ENCODE measurements at places on chromosomes 12 and 14.

GRCh38 chr12:116498471-116498870, 60.7 kb upstream of the MAP1LC3B2 start:
- DNase-seq, result no peak

- DNase-seq, result no peak
These were observed 213.3 kb upstream of the CLEC14A start for GRCh38 chr14:38469156-38469555.

DNA sequence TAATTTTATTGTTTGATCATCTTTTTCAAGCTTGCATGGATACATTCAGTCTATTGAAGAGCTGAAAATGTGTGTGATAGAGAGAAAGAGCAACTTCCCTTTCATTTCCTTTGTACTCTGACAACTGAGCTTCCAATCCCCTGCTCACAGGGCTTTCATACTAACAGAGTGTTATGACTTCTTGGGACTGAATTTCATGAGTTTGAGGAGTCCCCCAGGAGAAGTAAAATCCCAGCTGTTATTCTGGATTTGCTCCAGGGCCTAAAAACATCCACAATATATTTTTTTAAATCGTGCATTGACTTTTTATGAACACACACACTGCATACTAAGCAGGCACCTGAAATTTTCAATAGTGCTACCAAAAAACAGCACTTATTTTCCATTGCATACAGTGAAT, 195.8 kb upstream of the CAND1 start:
- DNase-seq, result no peak

DNA sequence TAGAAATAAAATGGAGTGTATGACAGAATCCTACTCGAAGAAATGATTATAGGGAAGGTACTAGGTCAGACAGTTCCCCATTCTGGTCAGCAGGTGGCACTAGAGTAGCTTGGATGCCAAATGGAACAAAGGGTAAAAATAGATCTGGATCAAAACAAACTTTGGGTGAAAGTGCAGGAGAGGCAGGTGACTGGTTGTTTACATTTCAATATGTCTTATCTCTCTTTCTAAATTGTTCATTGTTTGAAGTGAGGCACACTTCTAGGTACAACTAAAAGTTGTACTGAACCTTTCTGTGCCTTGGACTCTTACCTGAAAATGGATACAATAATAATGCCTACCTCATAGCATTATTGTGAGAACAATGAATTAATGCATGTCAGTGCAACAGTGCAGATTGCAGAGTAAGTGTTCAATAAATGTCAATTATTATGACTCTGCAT, 62.0 kb upstream of the OSBPL8 start:
- DNase-seq, result peak; percentile 49

- DNase-seq, result no peak
These were observed 6.0 kb downstream of the PRMT8 start for GRCh38 chr12:3496957-3497356.

DNA sequence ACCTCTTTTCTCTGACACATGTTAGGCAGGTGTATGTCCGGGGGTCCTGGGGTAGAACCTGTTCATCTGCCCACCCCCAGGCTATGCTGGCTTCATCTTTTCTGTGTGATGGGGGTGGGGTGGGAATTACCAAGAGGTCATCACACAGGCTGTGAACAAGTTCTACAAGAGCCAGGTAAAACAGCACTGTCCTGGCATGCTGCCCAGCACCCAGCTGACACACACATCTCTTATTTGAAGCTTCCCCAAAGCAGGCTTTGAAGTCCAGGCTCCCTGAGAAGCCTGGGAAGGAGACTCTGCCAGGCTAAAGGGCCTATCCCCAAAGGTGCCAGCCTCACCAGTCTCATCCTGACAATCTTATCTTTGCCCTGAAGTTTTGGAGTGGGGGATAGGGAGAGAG, 141.1 kb downstream of the ALG10 start:
- DNase-seq, result no peak
